ENCODE measurements at places on chromosomes 12 and 14. TPM values are rescaled to one million over a fixed set of nuclear protein-coding genes. Genes with fewer than 3 reads are reported as not detected.

GRCh38 chr12:57135527-57136326 lies 7.4 kb downstream of the LRP1 start:
- peak; percentile 80 for DNase-seq

GRCh38 chr12:91007531-91008290 lies 2.9 kb upstream of the EPYC start:
- DNase-seq, result no peak

- peak; percentile 74 for DNase-seq
Observed at GRCh38 chr14:54566410-54567223, at the start of gene SAMD4A. SAMD4A (plus strand) TSS chr14:54567128; CDS start chr14:54567917, 789 bp downstream.

GRCh38 chr12:56307221-56307965 lies 7.3 kb upstream of the CS start:
- no peak for DNase-seq

Gene AGAP2
- 0.69 TPM for total RNA-seq
